ENCODE measurements at places on chromosomes 11 and 22.
A peak's percentile ranks its signal among the peaks of the same experiment; 100 is the strongest.

GRCh38 chr11:22734628-22735345 lies 68.4 kb downstream of the GAS2 start:
- no peak for DNase-seq

GRCh38 chr11:12099132-12099873 lies 11.1 kb upstream of the MICAL2 start:
- DNase-seq, result no peak

- DNase-seq, result no peak
These were observed 22.0 kb upstream of the GLYATL1 start for GRCh38 chr11:58917159-58917783.

DNA sequence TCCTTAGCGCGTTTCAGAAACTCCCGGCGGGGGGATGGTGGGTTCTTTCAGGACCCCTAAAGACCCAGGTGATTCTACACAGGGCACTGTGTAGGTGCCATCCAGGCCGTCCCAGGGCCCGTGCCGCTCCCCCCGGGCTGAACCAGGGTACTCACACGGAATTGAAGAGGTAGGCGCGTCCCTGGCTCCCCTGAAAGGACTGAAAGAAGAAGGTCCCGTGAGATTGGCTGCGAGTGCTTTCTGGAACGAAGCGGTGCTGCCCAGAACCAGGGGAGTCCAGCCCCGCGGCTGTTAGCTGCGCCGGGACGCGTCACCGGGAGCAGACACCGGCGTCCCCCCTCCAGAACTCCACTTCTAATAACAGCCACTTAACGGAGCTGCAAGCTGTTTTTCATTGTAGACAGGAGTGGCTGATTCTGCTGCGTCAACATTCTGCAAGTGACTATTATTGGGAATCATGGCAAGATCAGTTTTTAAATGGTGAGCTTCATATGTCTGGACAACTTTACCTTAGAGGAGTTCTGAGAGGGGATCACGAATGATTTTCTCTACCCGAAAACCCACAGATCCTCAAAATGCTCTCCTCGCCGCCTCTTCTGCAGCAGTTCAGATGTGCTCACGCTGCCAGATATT lies 31.8 kb downstream of the YPEL1 start:
- no peak for DNase-seq

GRCh38 chr11:35484435-35484834 lies 41.0 kb downstream of the PAMR1 start:
- DNase-seq, result no peak

- no peak for DNase-seq
These were observed 1251.2 kb downstream of the BRD1 start for GRCh38 chr22:48576333-48577013.

DNA sequence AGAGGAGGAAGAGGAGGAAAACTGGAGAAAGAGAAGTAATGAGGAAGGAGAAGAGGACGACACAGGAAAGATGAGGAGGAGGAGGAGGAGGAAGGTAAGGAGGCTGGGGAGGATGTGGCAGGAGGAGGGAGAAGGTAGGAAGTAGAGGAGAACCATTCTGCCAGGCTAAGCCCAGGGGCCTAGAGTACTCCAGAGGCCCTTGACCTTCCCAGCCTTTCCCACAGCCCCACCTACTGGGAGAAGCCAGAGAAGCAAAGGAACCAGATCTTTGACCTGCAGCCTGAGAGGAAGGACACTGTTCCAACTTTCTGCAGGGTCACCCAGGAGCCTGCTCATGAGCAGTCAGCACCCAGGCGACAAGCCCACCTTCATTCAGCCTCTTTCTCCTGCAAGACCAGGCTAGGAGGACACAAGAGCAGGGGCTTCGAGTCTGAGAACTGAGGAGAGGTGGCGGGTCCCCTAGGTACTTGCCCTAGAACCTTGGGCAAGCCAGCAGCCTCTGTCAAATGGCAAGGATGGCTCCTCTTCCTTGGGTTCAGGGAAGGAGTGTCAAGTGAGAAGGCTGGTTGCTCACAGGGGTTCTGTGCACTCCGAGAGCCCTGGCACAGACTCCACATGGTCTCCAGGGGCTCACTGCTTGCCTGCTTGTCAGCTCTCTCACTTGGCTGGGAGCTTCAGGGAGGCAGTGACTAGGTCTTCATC lies 27.9 kb upstream of the OAF start:
- DNase-seq, result peak; percentile 38

DNA sequence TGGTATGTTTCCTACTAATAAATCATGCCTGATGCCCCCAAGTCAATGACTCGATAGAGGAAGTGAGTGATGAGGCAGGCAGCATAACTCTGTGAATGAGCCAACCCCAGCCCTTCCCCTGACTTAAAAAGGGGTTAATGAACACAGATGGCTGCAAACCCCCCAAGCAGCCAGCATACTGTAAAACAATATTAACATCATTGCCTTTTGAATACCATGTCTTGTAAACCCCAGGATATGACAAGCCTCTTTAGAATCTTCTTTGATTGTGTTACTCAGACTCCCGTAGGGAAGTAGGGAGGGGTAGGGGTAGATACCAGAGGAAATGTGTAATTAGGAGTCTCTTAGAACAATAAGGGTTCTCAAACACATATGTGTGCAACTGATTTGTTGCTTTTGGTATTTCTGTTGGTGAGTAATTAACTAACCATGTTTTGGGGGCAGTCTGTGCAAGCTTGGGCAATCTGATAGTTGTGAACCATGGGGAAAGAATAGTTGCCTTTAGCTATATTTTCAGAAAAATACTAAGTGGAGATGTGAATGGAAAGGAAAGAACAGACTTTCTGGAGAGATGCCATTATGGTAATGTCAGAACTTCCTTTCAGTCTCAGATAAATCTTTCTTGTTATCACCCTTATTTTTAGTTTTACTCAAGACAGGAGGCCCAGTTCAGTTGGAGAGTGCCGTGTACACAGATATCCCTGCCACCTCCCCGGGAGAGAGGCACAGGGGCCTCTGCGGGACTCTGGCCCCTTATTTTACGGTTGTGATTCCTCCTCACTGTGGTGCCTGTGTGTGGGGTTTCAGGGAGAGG lies 701.8 kb downstream of the NTM start:
- no peak for DNase-seq

GRCh38 chr11:126348806-126349582 lies 6.5 kb upstream of the ST3GAL4 start:
- no peak for DNase-seq

Data from inflammatory macrophage treated with lipopolysaccharide for 1 hour (primary cell).